GOT3 (cell line): ENCODE measurements at places on chromosomes 7 and 10.

DNA sequence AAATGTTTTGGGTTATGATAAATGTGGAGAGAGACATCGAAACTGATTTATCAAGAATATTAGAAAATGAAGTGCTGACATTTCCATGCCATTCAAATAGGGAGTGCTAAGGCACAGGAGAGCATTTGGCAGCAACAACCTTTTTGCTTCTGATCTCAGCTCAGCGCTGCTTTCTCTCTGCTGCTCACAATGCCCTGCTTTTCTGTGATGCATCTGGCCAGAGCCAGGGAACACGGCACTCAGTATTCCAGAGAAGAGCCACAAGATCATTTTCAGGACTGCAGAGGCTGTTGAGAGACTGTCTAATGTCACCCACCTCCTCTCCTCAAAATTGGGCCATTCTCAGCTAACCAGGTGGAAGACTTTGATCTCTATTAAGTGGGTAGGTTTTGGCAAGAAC, 28.1 kb downstream of the INSYN2A start:
- DNase-seq = no peak

- DNase-seq = no peak
Measured at GRCh38 chr7:106177300-106177690, 65.2 kb upstream of the SYPL1 start.

GRCh38 chr7:44244282-44244681, 43.5 kb downstream of the YKT6 start:
- no peak for DNase-seq

- no peak for DNase-seq
Measured at GRCh38 chr10:4847561-4848355, 21.8 kb downstream of the AKR1E2 start.

GRCh38 chr10:61285749-61286148, 167.4 kb downstream of the TMEM26 start:
- DNase-seq = no peak

- no peak for DNase-seq
Measured at GRCh38 chr7:32611201-32612099, 116.2 kb downstream of the AVL9 start.

GRCh38 chr7:137661634-137662033, 185.1 kb downstream of the DGKI start:
- no peak for DNase-seq

GRCh38 chr7:85004402-85004801, 182.5 kb downstream of the SEMA3D start:
- no peak for DNase-seq

GRCh38 chr7:144769352-144769751, 66.5 kb downstream of the TPK1 start:
- DNase-seq = no peak

- no peak for DNase-seq
Measured at GRCh38 chr10:97454330-97455036, 8.5 kb downstream of the ZDHHC16 start.

DNA sequence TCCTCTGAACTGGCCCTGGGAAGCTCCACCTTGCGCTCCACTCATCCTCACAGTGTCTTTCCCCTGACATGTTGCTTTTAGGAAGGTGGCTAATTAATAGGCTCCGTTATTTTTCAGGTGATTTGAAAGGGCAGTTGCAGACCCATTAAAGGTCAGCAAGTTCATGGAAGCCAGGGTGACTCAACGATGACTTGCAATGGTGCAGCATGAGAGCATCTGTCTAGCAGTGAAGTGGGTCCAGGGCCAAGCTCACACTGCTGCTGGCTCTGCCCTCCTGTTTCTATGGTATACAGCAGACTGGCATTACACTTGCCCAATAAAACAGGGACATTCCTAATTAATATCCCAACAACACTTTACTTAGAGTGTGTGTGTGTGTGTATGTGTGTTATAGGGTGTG, 68.8 kb upstream of the WDR11 start:
- DNase-seq = no peak

DNA sequence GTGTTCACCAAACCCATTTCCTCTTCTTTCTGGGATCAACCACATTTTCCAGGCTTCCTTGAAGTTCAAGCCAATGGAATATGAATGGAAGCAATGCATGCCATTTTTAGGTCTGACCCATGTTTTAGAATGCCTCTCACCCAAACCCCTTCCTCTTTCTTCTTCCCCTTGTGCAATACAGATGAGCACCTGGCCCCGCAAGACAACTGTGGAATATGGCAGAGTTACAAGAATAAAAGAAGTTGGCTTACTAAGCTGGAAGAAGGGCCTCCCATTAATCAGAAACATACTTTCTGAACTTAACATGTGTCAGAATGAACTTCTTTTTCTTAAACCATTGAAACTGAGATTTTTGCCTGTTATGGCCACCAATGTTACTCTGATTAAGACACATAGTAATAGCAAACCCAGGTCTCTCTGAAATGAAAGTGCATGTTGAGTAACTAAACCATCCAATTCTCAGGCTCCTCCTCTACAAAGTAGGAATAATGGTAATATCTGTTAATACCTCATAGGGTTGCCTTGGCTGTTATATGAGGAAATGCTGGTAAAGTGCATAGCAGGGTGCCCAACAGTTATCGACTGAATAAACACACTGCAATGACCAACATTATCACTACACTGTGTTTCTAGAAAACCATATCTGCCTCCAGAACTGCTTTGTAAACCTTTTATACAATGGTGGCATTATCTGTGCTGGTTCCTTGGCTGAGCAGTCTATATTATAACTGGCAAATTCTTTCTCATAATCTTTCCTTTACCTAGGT, 382.2 kb upstream of the NRP1 start:
- no peak for DNase-seq

DNA sequence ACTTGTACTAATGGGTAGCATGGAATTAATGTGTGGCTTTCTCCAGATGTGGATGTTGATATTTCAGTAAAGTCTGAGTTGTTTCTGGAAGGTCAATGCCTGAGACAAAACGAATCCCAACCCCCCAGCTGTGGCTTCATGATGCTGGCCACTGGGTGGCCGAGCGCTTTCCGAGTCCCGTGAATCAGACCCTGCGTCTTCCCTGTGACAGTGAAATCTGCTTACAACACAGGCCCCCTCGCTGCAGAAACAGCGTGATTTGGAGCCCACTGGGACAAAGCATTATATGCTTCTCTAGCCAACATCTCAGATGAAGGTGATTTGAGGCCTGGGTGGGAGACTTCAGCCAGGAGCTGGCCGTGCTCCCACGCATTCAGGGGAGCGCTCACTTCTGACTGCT, 124.7 kb downstream of the WDR37 start:
- no peak for DNase-seq

- no peak for DNase-seq
Measured at GRCh38 chr7:48414011-48414732, 242.9 kb downstream of the ABCA13 start.

DNA sequence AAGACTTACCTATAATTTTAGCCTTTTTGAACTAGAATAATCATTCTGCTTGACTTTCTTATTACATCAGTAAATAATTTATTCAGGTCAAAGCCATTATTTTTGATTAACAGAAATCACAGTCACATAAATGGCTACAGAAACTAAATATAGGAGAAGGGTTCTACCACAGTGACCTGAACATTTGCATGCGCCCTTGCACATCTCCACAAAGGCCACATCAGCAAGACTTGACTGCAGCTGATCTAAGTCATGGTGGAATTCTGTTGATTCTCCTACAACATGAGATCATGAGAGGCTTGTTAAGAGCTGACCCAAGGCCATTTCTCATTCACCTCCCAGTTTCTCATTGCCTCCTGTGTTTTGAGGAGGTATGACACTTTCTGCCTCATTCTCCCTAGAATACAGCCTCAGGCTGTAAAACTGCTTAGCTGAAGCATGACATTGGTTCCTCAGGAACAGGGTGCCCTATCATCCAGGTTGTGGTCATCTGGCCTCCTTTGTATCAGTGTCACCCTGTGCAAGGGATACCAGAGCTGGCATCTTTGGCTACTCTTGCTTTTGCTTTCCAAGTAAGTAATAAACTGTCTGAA, 6.7 kb upstream of the IMMP2L start:
- DNase-seq = no peak

GRCh38 chr7:128815289-128815942, 14.8 kb upstream of the FLNC start:
- DNase-seq = no peak

DNA sequence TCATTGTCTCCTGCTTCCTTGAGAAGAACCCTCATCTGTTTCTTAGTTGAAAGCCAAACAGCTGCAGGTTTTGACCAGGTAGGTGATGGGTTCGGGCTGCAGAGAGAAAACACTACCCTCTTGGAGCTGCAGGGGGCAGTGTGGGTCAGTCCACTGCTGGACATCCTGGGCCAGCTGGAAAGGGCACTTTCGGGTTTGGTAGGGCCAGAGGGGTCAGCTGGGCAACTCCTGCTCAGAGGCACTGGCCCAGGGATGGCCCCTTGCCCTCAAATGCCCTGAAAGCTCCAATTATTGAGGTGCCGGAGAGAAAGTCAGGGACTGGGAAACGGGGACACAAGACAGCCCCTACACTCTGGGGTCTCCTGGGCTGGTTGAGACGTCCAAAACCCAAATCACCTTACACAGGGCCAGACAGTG, 90.7 kb downstream of the MKI67 start:
- no peak for DNase-seq

GRCh38 chr7:55623617-55624016, 51.3 kb upstream of the VOPP1 start:
- DNase-seq = no peak

- no peak for DNase-seq
Measured at GRCh38 chr10:61943674-61944378, 42.3 kb downstream of the ARID5B start.

DNA sequence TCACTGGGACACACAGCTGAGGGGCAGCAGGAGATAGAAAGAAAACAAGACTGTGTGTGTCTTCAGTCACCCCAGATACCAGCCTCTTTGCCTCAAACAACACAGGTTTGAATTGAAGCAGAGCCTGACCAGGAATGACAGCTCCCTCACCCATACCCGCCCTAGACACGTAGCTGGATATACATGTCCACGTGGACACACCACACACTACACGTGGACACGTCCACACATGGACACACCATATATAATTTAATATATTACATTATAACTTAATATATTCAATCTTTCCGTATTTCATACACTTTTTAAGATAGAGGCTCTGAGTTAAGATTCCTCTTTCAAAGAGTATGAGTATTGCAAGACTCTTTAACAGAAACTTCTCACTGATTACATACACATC, 11.3 kb downstream of the GDF2 start:
- no peak for DNase-seq

DNA sequence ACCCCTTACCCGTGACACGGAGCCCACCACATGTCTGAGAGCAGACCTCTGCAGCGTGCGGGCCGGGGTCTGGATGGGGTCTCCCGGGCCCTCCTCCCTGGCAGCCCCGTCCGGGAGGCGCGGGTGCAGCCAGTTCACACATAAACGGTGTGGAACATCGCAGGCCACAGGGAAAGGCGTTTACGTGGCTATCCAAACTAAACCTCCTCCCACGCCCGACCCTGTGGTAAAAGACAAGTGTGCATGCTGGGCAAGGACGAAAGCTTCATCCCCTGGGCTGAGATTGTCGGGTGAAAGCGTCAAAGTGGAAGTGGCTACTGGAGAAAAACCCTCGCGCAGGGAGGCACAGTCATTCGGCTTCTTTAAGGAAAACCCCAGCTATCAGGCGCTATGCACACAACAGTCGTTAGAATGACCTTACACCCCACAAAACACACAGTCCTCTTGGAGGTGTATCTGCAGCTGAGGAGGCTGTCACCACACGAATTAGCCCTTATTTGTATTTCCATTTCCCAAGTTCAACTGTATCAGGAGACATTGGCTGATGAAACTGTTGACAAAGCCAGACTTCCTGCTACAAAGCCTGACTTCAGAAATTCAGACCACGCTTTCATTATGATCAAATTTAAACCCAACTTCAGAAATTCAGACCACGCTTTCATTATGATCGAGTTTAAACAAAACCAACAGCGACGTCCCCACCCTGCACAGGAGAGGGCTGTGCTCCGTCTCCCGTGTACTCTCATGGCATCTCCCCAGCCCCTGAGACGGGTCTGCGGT, 15.3 kb downstream of the GPER1 start:
- DNase-seq = no peak

- no peak for DNase-seq
Measured at GRCh38 chr10:98224996-98225395, 43.0 kb downstream of the LOXL4 start.

- DNase-seq = no peak
Measured at GRCh38 chr7:116652793-116653192, 19.2 kb upstream of the MET start.

- no peak for DNase-seq
Measured at GRCh38 chr7:155456738-155457543, 988 bp upstream of the EN2 start.

DNA sequence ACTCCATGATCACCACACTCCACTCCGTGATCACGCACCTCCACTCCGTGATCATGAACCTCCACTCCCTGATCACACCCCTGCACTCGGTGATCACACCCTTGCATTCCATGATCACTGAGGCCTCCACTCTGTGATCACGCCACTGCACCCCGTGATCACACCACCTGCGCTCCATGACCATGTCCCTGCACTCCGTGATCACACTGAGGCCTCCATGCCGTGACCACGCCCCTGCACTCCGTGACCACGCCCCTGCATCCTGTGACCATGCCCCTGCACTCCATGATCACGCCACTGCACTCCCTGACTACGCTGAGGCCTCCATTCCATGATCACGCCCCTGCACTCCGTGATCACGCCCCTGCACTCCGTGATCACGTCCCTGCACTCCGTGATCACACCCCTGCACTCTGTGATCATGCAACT, 27.1 kb downstream of the STK32C start:
- DNase-seq = no peak

- DNase-seq = no peak
Measured at GRCh38 chr7:127766831-127767459, 115.0 kb downstream of the SND1 start.

- no peak for DNase-seq
Measured at GRCh38 chr10:51640120-51640819, 59.1 kb downstream of the CSTF2T start.

- DNase-seq = no peak
Measured at GRCh38 chr7:106812027-106812643, 52.9 kb upstream of the PIK3CG start.

GRCh38 chr10:74282151-74282847, 131.3 kb downstream of the ADK start:
- DNase-seq = no peak

GRCh38 chr7:115822380-115822779, 208.2 kb downstream of the TFEC start:
- DNase-seq = no peak

DNA sequence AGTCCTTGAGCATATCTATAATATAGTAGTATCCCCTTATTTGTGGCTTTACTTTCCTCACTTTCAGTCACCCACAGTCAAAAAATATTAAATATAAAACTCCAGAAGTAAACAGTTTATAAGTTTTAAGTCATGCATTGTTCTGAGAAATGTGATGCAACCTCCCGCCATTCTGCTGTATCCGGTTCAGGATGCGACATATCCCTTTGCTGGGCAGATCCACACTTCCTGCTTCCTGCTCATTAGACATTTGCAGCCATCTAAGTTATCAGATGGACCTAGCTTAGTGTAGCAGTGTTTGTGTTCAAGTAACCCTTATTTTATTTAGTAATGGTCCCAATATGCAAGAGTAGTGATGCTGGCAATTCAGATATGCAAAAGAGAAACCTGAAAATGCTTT, 38.9 kb upstream of the BMS1 start:
- no peak for DNase-seq
